Mesangial cell (primary cell): ENCODE measurements at places on chromosomes 3 and 15. TPM values are rescaled to one million over a fixed set of nuclear protein-coding genes. Genes with fewer than 3 reads are reported as not detected.

OR5H14 gene
- total RNA-seq: not detected in 2 replicates

EAF2 gene
- total RNA-seq: 0.51 and 1.3 TPM in 2 replicates

SH3GL3 gene
- total RNA-seq: 0.38 and 0.98 TPM in 2 replicates

CTXND1 gene
- not detected in 2 replicates for total RNA-seq

FOXL2 gene
- total RNA-seq: 0.13 and 0.16 TPM in 2 replicates

IL5RA gene
- total RNA-seq: not detected in 2 replicates

SAMMSON gene
- not detected in 2 replicates for total RNA-seq

BBX gene
- total RNA-seq: 21.5 and 28.5 TPM in 2 replicates

TBC1D5 gene
- 33.2 and 55.0 TPM in 2 replicates for total RNA-seq

SYNPR gene
- total RNA-seq: not detected in 2 replicates

RNU5B-1 gene
- not detected in 2 replicates for total RNA-seq

GREM1 gene
- 55.8 and 78.7 TPM in 2 replicates for total RNA-seq

CYP8B1 gene
- total RNA-seq: not detected in 2 replicates

AAGAB gene
- total RNA-seq: 28.0 and 30.5 TPM in 2 replicates
